ENCODE measurements at places on chromosomes 3 and 15.
A peak's percentile ranks its signal among the peaks of the same experiment; 100 is the strongest.

DNA sequence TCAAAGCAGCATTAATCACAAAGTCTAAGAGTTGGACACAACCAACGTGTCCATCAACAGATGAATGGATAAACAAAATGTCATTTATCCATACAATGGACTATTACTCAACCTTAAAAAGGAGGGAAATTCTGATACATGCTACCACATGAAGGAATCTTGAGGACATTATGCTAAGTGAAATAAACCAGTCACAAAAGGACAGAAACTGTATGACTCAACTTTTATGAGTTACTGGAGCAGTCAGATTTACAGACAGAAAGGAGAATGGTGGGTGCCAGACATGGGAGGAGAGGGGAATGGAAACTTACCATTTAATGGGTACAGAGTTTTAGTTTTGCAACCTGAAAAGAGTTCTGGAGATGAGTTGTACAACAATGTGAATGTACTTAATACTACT lies 43.0 kb upstream of the SEC13 start:
- peak; percentile 53 for DNase-seq

DNA sequence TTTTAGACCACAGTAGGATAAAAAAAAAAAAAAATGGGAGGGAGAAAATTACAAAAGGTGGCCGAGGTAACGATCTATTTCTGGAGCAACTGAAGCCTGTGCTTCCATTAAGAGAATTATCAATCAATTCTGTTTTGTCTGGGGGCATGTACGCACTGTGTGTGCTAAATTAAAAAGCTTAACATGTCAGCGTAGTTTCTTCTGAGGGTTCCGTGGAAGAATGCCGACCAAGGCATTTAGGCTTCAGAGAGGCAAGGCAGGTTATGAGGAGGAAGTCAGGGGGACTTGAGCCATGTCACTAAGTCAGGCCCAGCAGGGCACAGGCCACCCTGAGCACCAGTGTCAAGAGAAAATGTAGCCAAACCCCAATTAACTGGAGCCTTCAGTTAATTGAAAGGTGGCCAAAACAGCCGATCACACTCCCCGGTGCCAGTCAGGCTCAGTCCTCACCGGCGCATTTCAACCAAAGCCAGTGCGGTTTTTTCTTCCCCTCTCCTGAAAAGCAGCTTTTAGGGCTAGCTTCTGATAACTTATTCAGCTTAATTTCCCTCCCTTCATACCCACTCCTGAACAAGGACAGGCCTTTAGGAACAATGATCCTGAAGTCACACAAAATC lies 113.9 kb downstream of the MEGF11 start:
- DNase-seq, result no peak

DNA sequence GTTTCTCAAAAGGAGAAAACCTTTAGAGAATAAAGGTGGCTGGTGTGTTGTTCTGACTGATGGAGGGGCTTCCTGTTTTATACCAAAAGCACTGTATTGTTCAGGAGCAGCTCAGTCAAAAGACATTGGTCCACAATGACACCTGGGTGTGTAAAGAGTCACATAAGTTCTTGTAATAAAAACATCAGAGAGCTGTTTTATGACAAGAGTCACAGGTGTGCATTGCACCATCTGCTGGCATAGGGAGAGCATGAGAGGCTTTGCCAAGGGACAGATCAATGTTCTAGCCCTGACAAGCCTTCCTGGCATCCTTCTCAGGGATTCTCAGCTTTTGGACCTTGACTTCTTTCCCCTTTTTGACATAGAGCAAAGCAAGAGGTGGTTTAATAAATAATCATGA lies 20.4 kb downstream of the ARPP21 start:
- no peak for DNase-seq

- DNase-seq, result no peak
These were observed 25.9 kb downstream of the ZIC4 start for GRCh38 chr3:147380387-147380951.

GRCh38 chr3:53131096-53131495 lies 861 bp upstream of the RFT1 start:
- DNase-seq, result no peak

DNA sequence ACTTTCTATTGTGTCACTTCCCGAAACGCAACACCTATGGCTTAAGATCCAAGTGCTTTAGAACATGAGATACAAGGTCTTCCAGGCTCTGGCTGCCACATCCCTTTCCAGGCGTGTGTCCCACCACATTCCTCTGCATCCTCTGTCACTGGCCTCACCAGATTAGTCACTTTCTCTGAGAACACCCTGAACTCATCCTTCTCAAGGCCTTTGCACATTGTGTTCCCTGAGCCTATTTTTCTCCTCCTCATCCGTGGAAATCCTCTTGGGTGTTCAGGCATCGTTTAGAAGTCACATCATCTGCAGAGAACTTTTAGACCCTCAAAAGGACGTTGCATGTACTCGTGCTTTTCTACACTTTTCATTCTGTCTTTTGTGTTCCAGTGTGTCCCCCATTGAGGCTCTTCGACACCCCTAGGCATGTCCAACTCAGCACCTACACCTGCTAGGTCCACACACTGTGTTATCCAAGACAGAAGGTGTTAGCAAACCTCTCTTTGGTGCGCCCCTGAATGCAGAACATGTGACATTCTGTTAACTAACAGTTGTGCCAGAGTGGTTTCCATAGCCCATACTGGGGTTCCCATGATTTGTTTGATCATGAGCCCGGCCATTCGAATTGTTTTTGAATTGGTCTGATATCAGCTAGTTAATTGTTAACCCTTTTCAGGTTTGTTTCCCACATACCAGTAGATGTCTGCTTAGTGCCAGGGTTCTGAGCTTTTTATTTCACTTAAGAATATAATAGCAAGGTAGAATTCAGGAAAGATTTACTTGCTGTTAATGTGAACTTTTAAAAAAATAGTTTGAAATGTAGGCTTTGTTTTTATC lies 67.2 kb downstream of the LPP start:
- DNase-seq, result no peak

DNA sequence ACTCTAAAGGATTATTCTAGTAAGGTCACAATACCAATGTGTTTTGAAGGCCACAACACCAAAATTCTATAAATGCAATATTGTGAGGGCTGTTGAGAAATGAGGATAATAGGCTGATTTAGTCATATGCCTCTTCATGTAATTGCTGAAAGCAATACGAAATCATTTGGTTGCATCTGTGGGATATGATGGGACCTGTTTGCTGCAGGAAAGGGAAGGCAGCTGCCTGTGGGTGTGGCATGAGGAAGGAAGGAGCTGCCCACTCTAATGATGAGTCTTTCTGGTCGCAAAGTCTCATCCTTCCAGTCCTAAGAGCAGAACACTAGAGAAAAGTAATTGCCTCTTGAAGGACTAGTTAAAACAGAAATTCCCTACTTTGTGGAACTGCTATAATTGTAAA lies 245.3 kb upstream of the ZPLD1 start:
- DNase-seq, result no peak

- DNase-seq, result no peak
These were observed 1010.8 kb downstream of the OTOL1 start for GRCh38 chr3:162507397-162507796.

GRCh38 chr15:49379996-49380395 lies 43.0 kb upstream of the FGF7 start:
- DNase-seq, result no peak

DNA sequence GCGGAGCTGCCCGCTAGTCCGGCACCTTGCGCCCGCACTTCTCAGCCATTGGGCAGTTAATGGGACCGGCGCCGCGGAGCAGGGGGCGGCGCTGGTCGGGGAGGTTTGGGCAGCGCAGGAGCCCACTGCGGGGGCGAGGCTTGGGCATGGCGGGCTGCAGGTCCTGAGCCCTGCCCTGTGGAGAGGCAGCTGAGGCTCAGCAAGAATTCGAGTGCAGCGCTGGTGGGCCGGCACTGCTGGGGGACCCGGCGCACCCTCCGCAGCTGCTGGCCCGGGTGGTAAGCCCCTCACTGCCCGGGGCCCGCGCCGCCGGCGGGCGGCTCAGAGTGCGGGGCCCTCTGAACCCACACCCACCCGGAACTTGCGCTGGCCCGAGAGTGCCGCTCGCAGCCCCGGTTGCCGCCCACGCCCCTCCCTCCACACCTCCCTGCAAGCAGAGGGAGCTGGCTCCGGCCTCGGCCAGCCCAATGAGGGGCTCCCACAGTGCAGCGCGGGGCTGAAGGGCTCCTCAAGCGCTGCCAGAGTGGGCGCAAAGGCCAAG lies 835.0 kb downstream of the TBL1XR1 start:
- no peak for DNase-seq

DNA sequence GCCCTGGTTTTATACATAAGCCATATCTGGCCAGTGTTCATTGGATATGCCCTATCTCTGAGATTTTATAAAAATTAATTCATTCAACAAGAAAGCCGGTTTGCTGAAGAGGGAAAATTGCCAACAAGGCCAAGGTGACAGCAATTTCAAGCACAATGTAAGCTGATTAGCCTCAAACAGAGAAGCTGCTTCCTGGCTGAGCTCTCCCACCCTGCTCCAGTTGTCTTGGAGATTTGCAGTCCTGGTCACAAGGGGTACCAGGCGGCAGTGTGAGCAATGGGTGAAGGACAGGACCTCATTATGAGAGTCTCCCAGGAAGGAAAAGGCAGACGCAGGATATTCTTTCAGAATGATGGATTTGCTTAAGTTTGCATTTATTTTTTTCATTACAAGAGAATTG lies 5.4 kb upstream of the THSD4 start:
- no peak for DNase-seq

DNA sequence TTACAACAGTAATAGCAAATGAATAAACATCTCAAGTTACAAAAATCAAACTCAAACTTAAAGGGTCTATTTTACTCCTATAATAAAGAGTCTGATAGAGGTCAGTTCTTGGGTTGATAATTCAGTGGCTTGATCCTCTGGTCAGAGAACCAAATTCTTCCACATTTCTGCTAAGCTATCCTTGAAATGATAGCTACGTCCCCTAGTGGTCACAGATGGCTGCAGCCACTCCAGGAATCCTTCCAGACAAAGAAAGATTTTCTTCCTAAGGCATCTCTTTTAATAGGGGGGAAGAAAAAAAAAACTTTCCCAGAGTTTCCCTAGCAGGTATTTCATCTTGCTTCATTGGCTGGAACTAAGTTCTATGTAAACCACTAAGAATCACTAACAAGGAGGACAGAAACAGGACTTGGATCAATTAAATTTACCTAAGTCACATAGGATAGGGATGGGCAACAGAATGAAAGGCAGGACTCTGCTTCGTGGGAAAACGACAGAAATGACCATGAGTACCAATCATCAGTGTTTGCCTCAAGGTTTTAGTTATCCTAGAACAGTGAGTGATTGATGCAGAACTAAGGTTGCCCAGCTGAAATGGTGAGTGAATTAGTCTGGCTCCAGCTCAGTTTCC lies 160.7 kb downstream of the STAC start:
- DNase-seq, result peak; percentile 1

GRCh38 chr3:139281096-139281495 lies 62.7 kb upstream of the MRPS22 start:
- DNase-seq, result no peak

DNA sequence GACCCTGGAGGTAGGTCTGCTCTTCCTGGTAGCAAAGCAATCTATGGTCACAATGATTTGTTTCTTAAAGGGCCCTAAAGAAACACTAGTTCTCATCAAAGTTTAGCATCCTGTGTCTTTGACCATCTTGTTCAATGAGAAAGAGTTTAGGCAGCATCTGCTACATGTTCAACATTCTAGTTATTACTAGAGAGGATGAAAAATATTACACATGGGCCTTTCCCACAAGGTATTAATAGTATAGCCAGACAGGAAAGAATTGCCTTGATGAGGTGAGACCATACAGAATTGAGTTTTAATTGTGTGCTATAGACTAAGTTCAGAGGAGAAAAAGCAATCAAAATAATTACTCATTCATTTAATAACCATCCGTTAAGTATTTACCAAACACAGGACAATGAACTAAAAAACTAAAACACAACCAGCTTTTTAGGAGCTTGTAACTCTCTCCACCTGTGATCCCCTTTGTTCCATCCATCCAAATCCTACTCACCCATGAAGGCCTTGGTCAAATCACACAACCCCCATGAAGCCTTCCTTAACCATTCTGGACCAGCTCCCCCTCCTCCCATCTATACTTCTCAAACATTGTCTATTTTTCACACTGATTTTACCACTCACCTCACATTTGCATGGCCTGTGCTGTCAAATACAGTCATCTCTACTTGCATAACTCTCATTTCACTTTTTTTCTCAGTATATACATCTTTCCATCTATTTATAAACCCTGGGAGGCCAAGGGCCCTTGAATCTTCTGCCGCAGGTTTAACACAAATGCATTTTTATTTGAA lies 122.9 kb downstream of the RORA start:
- DNase-seq, result no peak

- DNase-seq, result no peak
These were observed 25.8 kb upstream of the NFKBIZ start for GRCh38 chr3:101823525-101823924.

DNA sequence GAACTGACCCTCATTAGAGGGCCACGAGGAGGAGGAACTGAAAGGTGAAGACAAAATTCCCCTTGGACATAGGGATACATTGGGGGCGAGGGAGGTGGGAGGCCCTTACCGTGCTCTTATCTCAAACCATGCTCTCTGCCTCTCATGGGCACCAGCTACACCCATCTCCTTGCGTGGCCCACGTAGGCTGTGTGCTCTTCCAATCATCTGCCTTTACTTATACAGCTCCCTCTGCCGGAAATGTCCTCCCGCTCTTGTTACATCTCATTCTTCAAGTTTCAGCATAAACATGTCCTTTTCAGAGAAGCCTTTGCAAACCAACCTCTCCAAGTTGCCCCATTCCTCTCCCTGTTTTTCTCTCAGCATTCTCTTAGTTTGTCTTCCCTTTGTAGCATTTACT lies 307.8 kb upstream of the PROK2 start:
- DNase-seq, result no peak

- DNase-seq, result no peak
These were observed 27.0 kb upstream of the PRR23E start for GRCh38 chr3:127165694-127166485.

DNA sequence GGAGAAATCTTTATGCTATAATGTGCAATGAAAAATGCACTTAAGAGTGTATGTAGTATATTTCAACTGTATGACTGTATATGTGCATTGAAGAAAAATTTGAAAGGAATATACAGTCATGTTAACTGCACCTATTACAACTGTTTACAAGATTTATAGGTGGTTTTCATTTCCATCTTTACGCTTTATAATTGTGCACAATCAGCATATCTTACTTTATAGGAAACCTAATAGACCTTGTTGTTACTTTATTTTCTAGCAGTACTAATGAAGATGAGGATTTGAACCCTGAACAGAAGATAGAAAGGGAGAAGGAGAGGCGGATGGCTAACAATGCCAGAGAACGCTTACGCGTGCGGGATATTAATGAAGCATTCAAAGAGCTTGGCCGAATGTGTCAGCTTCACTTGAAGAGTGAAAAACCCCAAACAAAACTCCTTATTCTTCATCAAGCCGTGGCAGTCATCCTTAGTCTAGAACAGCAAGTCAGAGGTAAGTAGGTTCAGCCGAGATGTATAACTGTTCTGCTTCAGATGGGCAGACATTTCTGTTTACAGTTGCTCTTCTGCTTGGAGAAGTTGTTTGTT lies 103.4 kb upstream of the CGNL1 start:
- DNase-seq, result no peak
